GM12864 (cell line): ENCODE measurements at places on chromosomes 5 and 9.

- no peak for DNase-seq
Observed at GRCh38 chr5:16855485-16855884, 80.6 kb downstream of the MYO10 start.

GRCh38 chr5:104084896-104085295, 522.3 kb upstream of the NUDT12 start:
- DNase-seq, result no peak

DNA sequence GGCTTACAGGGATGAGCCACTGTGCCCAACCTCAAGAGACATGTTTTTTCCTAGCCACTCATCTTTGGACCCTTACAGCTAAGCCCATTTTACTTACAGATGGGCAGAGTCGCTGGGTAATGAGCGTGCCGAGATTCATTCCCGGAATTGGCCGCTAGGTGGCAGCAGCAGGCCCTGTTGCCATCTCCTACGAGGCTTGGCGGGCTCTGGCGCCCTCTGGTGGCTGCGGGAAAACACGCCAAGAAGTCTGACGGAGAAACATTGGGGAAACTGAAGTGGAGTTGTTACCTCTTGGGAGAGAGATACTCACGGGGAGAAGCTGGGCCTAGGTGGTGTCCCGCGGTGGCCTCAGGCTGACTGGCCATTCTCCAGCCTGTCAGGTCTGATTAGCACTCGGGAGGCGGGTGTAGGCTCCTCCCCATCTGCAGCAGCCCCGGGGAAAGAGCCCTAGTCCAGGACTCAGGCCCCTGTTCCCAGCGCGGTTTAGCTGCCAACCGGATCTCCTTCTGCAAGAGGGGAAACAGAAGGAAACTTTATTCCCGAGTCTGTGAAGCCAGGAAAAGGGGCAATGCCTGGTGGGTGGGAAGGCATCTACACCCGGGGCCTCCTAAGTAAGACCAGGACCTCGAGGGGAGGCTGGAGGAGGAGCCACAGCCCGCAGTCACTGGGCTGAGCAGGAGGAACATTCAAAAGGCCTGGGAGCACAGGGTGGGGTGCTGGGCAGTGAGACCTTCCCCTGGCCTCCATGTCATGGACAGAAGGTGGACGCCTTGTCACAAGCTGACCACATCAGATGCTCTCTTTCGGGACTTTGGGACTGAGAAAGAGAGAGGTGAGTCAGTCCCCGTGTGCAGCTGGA, 9.7 kb downstream of the PTGES2 start:
- peak; percentile 70 for DNase-seq

DNA sequence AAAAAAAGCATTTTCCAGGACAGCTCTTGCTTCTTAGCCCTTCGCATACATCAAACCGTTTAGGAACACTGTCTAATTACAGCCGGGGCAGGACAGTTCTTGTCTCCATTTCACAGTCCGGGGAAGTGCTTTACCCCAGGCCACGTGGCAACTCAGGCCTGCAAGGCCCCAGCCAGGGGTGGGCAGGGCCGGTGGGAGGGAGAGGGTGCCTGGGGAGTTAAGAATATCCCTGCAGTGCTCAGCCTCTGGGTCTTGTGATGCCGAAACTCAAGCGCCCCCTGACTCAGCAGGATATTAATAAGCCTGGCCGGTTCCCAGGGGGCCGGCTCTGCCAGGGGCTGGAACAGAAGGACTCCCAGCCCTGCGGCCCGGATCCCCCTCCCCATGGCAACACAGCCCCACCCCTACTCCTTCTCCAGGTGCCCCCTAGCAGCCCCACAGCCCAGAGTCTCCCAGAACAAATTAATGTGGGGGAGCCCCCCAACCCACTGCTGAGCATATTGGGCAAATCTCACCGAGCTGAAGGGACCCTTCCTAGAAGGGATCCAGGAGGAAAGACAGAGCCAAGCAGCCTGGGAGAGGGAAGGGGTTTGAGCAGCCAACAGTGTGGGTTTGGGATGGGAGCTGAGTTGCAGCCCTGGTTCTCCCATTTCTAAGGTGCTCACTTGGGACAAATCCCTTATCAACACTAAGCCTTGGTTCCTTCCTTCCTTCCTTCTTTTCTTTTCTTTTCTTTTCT, 45.3 kb downstream of the PLPP7 start:
- DNase-seq, result no peak

- no peak for DNase-seq
Observed at GRCh38 chr5:64301566-64301965, 135.9 kb downstream of the RNF180 start.

GRCh38 chr9:83523684-83524083, 14.5 kb downstream of the FRMD3 start:
- no peak for DNase-seq

GRCh38 chr9:85276741-85277140, 465.0 kb downstream of the AGTPBP1 start:
- no peak for DNase-seq

- no peak for DNase-seq
Observed at GRCh38 chr9:35702696-35703095, 13.0 kb upstream of the TPM2 start.

DNA sequence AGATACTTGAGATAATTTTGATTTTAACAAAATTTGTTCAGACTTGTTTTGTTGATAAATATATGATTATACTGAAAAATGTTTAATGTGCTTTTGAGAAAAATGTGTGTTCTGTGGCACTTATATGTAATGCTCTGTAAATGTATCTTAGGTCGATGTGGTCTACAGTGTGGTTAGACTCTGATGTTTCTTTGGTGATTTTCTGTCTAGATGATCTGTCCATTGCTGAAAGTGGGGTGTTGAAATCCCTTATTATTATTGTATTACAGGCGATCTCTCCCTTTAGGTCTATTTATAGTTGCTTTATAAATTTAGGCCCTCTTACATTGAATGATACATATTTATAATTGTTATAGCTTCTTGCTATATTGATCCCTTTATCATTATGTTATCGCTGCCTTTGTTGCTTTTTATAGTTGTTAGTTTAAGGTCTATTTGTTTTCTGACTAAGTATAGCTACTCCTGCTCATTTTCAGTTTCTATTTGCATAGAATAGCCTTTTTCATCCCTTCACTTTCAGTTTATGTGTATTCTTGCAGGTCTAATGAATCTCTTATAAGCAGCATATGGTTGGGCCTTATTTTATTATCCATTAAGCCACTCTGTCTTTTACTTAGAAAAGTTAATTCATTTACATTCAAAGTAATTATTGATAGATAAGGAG, 124.3 kb downstream of the MRPS30 start:
- DNase-seq, result peak; percentile 21

DNA sequence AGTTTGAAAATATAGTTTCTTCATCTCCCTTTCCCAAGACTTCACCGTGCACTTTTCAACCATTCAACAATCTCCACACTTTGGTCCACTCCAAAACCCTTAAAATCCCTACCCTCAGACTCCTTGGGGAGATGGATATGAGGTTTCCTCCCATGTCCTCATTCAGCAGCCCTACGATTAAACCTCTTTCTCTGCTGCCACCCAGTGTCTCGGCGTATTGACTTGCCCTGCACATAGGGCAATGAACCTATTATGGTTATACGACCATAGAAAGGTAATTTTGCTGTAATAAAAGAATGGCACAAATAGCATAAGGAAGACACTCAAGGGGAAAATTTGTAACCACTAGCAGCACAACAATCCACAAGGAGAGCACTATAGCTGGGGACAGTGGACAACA, 803.5 kb downstream of the TLE1 start:
- no peak for DNase-seq

DNA sequence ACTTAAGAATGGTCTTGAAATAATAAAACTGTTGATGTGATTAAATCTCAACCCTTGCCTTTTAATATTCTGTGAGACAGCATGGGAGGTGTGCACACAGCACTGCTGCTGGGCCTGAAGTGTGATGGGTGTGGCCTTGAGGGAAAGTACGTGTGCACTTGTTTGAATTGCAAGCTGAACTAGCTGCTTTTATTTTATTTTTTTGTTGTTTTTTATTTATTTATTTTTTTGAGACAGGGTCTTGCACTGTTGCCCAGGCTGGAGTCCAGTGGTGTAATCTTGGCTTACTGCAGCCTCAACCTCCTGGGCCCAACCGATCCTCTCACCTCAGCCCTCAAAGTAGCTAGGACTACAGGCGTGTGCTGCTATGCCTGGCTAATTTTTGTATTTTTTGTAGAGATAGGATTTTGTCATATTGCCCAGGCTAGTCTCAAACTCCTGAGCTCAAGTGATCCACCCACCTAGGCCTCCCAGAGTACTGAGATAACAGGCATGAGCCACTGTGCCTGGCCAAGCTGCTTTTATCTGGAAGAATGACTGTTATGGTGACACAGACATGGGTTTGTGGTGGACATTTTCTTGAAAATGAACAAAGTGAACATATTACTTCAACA, 58.9 kb downstream of the GPR107 start:
- no peak for DNase-seq

DNA sequence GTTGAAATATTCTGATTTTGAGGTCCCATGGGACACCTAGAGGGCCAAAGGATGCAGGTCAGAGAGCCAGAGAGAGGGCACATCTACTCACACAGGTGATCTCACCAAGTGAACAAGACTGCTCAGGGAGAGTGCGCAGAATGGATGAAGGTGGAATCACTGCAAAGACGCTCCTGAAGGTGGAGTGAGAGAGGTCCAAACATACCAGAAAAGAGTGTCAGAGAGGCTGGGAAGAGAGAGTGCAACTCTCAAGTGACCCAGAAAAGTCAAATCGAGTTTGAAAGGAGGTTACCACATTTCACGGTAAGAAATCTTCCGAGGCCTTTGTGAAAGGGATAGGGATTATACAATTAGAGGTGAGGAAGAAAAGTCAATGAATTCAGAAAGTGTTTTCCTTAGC, 173.4 kb downstream of the EPB41L4A start:
- no peak for DNase-seq

GRCh38 chr9:109198736-109199382, 31.8 kb upstream of the FRRS1L start:
- no peak for DNase-seq

GRCh38 chr9:14870090-14870489, 40.1 kb downstream of the FREM1 start:
- DNase-seq, result no peak

- DNase-seq, result no peak
Observed at GRCh38 chr9:8850914-8851313, 1051.3 kb upstream of the DMAC1 start.

GRCh38 chr9:121674017-121674416, 22.6 kb downstream of the DAB2IP start:
- no peak for DNase-seq

GRCh38 chr9:132197856-132198550, 36.1 kb downstream of the NTNG2 start:
- DNase-seq, result no peak

DNA sequence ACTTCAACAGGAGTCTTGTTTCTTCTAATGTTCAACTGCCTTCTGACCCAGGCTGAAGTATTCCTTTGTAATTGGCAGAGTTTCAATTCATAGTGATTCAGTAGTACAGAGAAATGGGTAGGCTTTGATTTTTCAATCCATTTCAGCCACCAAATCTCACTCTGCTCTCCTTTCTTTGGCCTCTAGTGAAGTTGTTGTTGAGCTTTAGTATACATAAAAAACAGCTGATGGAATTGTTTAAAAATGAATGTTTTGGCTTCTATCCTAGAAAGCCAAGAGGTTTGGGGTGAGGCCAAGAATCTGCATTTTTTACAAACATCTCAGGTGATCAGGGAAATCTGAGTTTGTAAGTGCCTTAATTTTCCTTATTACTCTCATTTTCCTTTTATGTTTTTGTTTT, 182.9 kb upstream of the MAP1B start:
- no peak for DNase-seq

- DNase-seq, result no peak
Observed at GRCh38 chr5:114408847-114409246, 47.0 kb downstream of the KCNN2 start.

- DNase-seq, result no peak
Observed at GRCh38 chr5:156543348-156544145, 216.6 kb downstream of the SGCD start.
